ENCODE measurements at places on chromosomes 2 and 18. TPM values are rescaled to one million over a fixed set of nuclear protein-coding genes. Genes with fewer than 3 reads are reported as not detected.

- DNase-seq = peak; percentile 88
Observed at GRCh38 chr2:37711308-37711731, 39.9 kb upstream of the CDC42EP3 start.

DNA sequence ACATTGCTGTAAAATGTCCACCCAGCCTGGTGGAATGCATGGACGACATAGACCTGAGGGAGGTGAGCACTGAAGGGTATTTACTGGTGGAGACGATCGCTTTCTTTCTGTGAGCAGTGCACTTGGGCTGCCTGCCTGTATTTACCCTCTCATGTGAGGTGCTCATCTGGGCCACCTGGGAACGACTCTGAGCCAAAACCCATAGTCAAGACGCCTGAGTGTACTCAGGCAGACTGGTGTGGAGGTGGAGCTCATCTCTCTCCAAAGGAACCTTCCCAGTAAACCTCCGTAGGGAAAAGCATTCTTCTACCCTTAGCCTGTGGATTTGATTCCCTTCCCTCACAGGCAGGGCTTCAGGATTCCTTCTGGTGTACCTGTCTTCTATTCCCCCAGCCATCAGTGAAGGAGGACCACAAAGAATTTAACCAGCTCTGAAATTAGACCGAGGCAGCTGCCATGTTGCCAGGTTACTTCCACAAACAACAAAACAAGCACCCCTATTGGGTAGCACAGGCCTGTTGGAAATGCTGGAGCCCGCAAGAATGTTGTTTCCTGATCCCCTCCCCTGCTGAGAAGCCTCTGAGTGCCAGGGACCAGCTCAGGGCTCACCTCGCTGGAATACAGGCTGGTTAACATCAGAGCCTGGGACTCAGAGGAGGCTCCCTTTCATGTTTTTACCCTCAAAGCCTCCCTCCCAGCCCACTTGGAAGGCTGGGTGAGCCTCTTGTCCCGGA lies 47.5 kb upstream of the TXNDC2 start:
- DNase-seq = no peak

- DNase-seq = no peak
Observed at GRCh38 chr2:62624855-62625254, 80.7 kb upstream of the EHBP1 start.

DNA sequence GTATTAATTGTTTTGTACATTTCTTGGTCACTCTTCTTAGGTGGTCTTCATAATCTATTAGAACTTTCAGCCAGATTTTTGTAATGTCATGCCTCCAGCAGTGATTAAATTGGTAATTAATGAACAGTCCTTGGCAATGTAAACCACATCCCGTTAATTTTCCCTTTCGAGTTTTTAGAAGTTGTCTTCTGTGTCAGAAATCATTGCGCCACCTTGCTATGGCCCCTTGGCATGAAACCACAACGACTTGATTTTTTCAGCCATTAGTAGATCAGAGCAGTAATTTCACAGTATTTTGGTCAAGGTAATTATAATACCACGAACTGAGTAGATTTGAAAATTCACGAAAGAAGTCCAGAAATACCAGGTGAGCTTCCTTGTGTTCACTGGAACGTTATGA lies 86.0 kb upstream of the OTX1 start:
- no peak for DNase-seq

- no peak for DNase-seq
Observed at GRCh38 chr2:64656379-64656778, 2.7 kb upstream of the SERTAD2 start.

DNA sequence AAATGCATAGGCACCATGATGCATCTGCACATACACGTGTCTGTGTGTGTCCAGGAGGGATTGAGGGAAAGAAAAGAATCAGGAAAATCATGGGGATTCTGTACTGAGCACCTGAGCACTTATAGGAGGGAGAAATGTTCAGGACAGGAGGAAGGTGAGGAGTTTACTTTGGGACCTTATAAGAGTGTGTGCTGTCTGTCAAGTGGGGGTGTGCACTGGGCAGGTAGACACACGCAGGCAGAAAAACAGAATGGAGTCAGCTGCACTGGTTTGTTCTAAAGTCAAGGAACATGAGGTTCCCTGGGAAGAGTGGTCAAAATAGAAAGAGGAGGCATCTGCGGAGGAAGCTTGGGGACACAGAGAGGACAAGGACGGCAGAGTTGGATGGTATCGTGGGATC lies 92.2 kb upstream of the KCTD1 start:
- no peak for DNase-seq

DNA sequence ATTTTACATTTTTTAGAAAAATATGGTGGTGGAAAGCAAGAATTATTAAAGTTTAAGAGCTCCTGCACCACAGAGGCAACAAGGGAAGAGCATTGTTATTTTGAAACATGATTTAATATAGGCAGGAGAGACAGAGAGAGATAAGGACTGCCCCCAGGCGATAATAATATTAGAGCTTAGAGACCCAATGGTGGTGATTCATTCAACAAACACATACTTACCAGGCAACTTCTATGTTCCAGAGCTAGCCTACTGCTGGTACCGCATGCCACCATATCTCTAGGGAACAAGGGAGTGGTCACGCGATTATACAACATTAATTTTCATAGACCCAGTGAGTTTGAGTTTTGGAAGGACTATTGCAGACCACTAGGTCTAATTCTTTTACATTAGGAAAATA lies 327.8 kb upstream of the SOX11 start:
- no peak for DNase-seq

DNA sequence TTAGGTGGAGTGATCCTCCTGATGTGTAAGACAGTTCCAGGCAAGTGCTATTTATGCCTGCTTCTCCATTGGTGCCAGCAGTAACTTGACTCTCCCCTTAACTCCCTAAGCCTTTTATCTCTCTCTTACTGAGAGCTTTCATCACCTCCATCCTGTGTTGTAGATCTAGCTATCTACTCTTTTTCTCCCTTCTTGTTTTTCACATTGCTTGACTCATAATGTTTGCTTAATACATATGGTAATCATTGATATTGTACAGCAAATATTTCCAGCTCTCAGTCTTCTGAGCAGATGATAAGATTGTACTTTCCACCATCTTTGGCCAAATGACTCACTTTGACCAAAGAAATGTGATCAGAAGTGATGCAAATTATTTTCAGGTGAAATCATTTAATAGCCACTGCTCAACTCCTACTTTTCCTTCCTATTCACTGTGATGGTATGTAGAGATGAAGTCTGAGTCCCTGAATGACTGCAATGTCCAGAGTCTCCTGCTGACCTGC lies 165.0 kb downstream of the PLCL1 start:
- peak; percentile 92 for DNase-seq

- peak; percentile 82 for DNase-seq
Observed at GRCh38 chr2:176455816-176456291, 186.6 kb downstream of the MTX2 start.

- no peak for DNase-seq
Observed at GRCh38 chr2:128282976-128283810, 35.5 kb downstream of the HS6ST1 start.

The TFCP2L1 gene
- total RNA-seq = under 0.01 TPM

The CMPK2 gene
- 11.0 TPM for total RNA-seq

The LRRC30 gene
- not detected for total RNA-seq

The RIT2 gene
- total RNA-seq = not detected

The COL4A3 gene
- total RNA-seq = 1.3 TPM
